ENCODE measurements at places on chromosomes 7 and 10. TPM values are rescaled to one million over a fixed set of nuclear protein-coding genes. Genes with fewer than 3 reads are reported as not detected.

The IFIT1B gene
- polyA plus RNA-seq: not detected

The ANXA8 gene
- polyA plus RNA-seq: not detected

The TMEM229A gene
- polyA plus RNA-seq: 0.31 TPM

The SLC29A4 gene
- 32.4 TPM for polyA plus RNA-seq

The MYO1G gene
- polyA plus RNA-seq: 0.38 TPM

The PKD2L1 gene
- not detected for polyA plus RNA-seq

Measured in neural cell (in vitro differentiated cells).